Thyroid gland (tissue), 4 donors: ENCODE measurements at places on chromosomes 16 and 17.

DNA sequence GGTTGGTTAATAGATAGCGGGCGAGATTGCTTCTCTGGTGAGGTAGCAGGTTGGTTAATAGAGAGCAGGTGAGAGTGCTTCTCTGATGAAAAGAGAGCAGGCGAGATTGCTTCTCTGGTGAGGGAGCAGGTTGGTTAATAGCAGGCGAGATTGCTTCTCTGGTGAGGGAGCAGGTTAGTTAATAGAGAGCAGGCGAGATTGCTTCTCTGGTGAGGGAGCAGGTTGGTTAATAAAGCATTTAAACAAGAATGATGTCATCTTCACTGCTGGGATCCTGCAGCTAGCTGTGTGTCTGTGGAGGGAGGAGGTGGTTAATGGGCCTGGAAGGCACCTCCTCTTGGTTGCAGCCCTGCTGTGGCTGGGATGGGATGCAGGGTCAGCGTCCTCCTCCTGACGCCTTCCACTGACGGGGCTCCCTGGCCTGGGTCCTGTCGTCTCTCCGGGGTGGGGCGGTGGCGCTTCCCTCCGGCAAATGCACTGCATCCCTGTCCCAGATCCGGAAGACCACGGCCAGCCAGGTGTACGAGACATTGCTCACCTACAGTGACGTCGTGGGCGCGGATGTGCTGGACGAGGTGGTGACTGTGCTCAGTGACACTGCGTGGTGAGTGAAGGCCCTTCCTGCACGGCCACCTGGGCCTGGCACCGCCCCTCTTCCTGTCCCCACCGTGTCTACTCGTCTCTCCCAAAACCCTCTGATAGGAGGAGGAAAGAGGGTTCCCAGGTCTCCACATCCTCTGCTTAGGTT, 99.2 kb upstream of the ZNF750 start:
- DNase-seq, result peak; percentile 1

DNA sequence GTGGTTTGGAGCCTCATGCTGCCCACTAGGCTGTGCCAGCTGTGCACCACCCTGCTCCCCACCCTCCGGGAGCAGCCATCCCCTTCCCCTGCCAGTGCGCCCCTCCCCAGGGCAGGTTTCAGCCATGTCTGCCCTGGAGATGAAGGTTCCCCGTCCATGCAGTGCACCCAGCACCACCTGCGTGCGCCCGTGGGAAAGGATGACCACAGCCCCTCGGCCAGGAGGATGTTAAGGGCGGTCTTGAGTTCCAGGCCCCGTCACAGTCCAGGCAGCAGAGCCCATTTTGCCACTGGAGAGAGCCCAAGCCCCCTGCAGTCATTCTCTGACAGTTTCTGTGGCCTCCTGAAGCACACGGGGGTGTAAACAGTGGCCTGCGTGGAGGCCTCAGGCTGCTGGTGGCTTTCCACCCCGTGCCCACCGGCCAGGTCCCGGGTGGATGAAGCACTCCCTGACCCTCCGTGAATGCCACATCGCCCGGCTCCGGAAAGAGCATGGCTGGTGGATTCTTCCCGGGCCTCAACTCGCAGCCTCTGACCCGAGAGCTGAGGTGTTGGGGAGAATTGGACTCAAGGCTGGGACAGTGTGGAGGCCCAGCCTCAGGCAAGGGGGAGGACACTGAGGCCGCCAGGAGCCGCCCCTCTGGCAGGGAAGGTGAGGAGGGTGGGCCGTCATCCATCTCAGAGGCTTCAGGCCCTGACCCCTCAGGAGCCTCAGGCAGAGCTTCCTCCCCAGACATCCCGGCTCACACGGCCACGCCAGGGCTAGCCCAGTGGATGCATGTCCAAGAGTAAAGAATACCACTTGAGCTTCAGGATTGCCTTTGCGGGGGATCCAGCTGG, 69.7 kb upstream of the CHMP6 start:
- no peak for DNase-seq

GRCh38 chr16:31386157-31386984, 6.8 kb upstream of the ITGAD start:
- DNase-seq, result no peak

- no peak for DNase-seq
These were observed 198.5 kb downstream of the NTN1 start for GRCh38 chr17:9219631-9220397.

DNA sequence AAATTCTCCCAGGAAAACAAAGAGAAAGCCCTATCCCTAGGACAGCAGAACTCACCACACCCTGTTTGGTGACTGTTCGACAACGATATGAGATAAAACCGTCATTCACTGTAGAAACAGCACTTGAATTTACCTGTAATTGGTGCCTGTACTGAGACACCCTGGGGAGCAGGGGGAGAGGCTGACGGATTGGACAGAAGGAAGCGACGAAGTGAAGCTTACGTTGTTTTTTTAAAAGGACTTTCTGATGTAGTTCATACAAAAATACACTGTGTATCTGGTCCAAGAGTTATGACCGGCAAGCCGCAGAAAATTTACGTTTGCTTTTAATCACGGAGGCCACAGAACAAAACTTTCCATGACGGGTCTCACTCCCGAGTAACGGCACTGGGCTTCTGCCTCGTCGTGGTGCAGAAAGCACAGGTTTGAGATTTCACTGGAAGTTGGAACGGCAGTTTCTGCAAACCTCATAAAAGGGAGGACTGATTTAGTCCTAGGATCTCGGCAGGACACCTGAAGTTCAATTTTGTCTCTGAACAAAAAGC, 9.7 kb downstream of the NXN start:
- no peak for DNase-seq

GRCh38 chr17:41548844-41549595, 20.9 kb upstream of the KRT19 start:
- DNase-seq, result peak; percentile 81

DNA sequence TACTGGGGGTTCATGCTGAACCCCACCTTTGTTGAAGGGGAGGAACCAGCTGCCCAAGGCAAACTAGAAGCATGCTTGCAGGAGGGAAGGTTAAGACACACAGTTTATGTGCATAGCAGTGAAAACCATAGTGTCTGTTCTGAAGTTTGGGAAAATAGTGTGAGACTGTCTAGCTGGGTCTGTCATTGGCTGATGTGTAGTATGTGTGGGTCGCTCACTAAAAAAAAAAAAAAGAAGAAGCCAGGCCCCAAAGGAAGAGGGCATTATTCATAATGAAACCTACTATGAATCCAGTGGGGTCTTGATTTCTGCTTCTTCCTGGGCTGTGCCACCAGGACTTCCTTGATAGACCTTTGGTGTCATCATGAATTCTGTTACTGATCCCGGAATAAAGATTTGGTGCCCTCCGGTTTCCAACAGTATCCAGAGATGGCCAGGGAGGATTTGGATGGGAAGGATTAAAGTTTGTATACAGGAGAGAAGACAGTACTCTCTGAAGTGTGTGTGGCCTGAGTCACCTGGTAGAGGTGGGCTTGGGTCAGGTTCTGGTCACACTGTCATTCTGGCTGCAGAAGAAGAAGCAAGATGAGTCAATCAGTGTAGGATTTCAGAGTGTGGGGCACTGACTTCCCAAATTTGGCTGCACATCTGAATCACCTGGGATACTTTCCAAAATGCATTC, 220.3 kb downstream of the PRKCA start:
- DNase-seq, result no peak
